ENCODE measurements at places on chromosomes 2 and 18.

DNA sequence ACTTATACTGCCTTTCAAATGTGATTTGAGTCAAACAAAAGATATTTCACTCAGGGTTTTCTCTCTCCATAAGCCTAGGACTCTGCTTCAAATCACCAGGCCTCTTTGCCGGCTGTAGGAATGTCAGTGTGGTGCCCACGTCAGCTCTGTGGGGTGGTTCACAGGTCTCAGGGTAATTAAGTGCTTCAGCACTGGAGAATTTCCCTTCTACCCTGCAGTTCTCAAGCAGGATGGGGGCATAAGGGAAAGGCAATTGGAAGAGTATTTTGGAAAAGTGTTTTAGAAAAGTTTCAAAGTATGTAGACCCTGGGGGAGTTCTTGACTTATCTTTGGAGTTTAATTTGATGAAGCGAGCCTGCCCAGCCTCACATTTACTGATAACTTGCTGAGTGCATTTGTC lies 9.6 kb downstream of the CNGA3 start:
- DNase-seq: no peak

DNA sequence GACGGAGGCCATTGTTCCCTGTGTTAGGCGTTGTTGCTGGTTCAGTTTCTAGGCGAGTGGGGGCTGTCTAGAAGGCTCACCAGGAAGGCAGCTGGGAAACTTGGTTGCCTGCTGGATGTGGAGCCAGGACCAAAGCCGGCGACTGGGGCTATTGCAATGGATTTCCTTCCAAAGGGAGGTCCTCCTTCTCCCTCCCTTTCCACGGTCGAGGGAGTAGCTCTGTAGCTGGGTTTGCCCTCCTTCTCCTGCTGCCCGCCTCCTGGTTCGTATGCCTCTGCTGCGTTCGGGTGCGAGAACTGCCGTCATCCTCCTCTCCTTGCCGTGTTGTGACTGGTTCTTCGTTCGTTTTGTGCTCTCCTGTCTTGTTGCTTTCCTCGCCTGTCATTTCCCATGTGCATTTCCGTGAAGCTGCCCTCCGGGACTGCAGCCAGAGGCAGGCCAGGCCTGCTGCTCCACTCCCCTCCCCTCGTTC lies 203.4 kb downstream of the NEDD4L start:
- DNase-seq: no peak

DNA sequence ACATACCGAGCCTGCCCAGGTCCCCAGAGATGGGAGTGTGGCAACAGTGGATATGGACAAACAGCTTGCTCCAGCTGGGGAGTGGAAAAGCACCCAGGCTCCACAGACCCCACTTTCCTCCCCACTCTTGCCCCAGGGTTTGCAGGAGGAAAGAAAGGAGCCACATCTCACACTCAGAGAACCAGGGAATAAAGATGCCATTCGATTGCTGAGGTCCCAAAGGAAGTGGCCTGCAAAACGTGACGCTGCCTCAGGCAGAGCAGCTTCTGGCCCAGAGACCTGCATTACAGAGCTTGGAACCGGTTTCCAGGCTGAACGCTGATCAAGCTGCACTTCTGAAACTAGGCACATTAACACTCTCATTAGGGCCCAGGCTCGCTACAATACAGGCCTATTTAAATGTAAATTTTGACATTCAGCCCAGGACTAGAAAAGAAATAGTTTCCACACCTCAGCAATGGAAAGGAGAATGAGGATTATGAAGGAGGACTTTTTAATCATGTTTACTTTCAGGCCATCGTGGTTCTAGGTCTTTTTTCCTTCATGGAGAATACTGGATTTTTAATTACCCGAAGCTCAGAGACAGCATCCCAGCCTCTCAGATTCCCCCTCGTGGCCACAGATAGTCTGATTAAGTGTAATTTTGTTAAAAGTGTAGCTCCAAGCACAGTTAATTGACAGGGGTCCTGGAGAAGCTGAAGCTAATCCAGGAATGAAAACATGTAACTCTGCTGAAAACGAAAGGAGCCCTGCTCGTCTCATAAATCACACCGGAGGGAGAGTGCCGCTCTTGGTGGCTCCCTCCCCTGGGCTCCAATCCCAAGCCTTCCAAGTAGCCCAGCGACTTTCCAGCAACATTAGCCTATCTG lies 221.3 kb upstream of the RAB6C start:
- no peak for DNase-seq

- no peak for DNase-seq
These were observed 587 bp downstream of the MEIS1 start for GRCh38 chr2:66435549-66435875.

DNA sequence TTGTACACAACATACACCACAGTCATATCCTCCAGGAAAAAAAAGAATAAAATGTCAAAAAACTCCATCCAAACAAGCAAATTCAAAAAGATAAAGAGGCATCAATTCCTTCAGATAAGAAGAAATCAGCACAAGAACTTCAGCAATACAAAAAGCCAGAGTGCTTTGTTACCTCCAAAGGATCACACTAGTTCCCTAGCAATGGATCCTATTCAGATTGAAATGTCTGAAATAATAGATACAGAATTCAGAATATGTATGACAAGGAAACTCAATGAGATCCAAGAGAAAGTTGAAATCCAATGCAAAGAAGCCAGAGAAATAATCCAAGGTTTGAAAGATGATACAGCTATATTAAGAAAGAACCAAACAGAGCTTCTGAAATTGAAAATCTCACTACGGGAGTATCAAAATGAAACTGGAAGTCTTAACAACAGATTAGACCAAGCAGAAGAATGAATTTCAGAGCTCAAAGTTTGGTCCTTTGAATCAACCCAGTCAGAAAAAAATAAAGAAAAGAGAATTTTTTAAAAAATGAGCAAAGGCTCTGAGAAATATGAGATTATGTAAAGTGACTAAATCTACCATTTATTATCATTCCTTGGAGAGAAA lies 80.6 kb downstream of the TRABD2A start:
- DNase-seq: no peak

GRCh38 chr2:143716522-143716921 lies 587.3 kb downstream of the ARHGAP15 start:
- DNase-seq: peak; percentile 22

- no peak for DNase-seq
These were observed 6.7 kb downstream of the ALS2 start for GRCh38 chr2:201773990-201774389.

GRCh38 chr2:38076710-38077430 lies 919 bp upstream of the CYP1B1 start:
- peak; percentile 93 for DNase-seq

GRCh38 chr2:2686222-2686621 lies 355.1 kb upstream of the MYT1L start:
- no peak for DNase-seq

DNA sequence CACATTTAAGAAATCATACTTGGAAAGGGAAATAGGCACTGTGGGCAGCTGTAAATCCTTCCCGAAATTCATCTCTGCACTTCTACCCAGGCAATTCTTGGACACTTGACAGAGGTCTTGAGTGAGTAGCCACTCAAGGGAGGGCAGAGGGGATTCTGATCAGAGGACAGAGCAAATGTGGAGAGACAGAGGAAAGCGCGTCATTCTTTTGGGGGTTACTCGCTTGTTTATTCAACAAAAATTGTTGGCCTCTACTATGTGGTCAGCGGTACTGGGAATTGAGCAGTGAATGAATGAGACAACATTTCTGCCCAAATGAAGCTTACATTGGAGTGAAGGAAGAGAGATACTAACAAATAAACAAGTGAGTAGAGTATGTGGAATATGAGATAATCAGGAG lies 41.4 kb upstream of the YES1 start:
- DNase-seq: no peak

DNA sequence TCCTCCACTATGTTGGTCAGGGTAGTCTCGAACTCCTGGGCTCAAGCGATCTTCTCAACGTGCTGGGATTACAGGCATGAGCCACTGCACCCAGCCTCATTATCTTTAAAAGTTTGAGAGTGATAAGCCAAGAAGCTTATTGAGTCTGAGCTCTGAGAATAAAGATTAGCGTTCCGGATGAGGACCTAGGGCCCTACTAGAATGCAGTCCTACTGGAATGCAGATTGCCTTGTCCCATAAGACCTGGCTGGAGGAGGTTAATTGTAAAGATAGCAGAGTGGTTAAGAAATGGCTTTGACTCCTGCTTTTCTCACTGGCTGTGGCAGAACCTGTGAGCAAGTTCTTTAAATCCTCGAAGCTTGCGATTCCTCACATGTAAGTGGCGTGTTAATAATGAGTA lies 4.0 kb downstream of the VWA3B start:
- no peak for DNase-seq

- DNase-seq: peak; percentile 69
These were observed 178.2 kb downstream of the ANAPC1 start for GRCh38 chr2:111705711-111706336.

- DNase-seq: peak; percentile 46
These were observed 9.4 kb upstream of the COLEC11 start for GRCh38 chr2:3585261-3586109.

DNA sequence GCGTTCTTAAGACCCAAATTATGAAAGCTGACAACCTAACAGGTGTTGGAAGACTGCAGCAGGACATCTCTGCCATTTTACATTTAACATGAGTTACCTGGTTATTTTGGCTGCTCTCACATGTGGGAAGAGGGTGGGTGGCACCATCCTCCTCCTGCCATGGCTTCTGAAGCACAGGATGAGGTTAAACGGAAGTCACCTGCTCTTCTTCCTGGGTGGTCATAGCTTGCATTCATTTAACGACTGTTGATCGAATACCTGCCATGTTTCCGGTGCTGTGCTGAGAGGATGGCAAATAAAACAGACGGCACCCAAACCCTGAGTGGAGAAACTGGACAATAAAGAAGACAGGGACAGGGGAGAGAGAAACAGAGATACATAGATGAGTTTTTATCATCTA lies 118.0 kb downstream of the RHBDD1 start:
- no peak for DNase-seq

DNA sequence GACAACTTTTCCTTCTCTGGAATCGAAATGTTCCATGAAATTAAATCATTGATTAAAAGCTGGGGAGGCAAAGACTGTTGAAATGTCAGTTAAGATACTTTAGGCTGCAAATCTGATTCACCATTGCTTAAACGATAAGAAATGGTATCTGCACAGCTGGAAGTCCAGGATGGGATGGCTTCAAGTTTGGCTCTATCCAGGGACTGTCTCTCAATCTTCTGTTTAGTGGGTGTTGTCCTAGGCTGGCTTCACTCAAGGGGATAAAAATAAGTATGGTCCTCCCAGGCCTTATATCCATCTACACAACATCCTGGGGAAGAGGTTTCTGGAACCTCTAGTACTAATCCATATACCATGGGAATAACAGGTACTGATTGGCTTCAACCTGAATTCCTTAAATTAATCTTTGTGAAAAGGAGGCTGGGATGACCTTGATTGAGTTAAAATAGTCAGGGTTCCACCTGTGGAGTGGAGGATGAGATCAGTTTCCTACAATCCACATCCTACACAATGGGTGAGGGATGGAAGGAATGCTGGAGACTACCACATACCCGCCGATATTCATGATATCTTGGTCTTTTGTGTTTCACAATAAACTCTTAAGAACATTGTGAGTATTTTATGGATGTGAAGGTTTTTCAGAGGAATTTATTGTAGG lies 156.0 kb upstream of the L3MBTL4 start:
- no peak for DNase-seq

DNA sequence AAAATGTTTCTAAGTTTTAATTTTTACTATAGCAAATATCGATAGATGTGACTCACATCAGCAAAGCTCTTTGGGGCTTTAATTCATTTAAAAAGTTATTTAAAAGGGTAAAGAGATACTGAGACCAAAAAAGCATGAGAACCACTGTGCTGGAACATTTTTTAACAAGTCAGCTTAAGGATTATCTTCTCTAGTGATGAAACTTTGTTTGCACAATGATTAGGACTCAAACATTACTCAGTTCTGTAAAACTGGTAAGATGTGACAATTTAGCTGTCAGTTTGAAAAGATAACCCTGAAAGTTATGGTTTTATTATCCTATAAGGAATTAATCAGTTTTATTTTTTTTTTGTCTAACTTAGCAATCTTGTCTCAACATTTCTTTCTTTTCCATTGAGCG lies 301.4 kb downstream of the TSN start:
- DNase-seq: no peak

GRCh38 chr2:81853341-81853740 lies 1548.8 kb upstream of the LRRTM1 start:
- peak; percentile 46 for DNase-seq

DNA sequence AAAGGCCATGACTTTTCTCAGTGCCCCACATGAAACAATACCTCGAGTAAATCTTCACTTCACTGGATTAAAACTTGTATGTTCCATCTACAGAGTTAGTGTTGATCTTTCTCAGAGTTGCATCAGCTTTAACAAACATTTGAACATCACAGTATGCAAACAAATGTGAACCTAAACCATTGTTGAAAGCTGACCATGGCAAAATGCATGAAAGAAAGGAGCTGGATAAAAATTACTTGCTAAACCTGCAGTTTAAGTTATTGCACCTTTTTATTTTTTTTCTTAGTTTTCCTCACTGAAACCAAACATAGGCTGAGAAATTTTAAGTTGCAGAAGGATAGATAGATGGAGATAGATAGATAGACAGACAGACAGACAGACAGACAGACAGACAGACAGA lies 107.2 kb upstream of the UGP2 start:
- DNase-seq: peak; percentile 51

DNA sequence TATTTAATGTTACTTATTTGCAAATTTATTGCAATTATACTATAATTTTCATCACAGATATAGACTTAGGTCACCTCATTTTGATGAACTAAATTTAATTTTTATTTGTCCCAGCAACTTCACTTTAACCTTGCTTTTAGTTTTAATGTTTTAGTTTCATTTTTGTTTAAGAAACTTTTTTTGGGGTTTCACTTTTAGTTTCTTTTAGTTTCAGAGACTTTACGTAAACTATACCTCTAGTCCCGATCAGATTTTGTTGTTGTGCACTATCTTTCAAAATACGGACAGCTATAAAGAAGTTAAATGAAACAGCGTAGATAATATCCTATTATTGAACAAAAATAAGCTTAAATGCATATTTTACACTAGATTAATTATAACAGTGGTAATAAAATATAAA lies 460.5 kb downstream of the ERBB4 start:
- no peak for DNase-seq

DNA sequence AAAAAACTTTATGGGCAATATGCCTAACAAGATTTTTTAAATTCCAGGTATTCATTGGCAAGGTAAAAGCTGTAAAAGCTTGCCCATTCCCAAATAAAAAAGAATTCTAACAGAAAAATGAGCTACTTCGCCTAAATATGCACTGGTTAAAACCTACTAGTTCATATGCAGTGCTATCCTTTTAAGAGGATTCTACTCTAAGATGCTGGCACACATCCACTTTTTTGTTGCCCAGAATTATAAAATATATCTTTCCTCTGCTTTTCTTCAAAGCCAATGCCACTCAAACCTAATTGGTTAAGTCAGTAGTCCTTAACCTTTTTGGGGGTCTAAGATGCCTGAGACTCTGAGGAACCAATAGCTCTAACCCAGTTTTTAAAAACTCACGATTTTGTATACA lies 3.2 kb downstream of the XPO1 start:
- DNase-seq: no peak

DNA sequence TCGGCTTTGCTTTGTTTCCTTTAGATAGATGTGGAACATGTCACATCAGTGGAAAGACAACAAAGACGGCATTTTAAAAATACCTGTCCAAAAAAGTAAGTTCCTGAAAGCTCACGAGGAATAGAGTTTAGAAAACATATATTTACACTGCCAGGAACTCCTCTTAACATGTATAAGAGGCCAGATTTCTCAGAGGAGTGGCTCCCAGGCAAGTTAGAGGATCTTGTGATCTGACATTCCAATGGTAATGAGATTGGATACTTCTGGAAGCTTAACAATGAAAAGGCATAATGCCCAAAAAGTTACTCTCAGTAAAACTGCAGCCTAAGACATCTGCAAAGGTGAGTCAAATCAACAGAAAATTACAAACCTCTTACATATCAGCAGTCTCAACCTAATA lies 77.1 kb downstream of the CYRIA start:
- DNase-seq: no peak

- DNase-seq: no peak
These were observed 11.7 kb upstream of the SMAD7 start for GRCh38 chr18:48962252-48962993.
